ENCODE measurements at places on chromosomes 7 and 10. TPM values are rescaled to one million over a fixed set of nuclear protein-coding genes. Genes with fewer than 3 reads are reported as not detected.

CYP3A4 gene
- 0.03 TPM for polyA plus RNA-seq

FAM13C gene
- 3.0 TPM for polyA plus RNA-seq

SDK1 gene
- 2.2 TPM for polyA plus RNA-seq

SPAM1 gene
- polyA plus RNA-seq, result not detected

NPTX2 gene
- polyA plus RNA-seq, result 4.8 TPM

CRPPA gene
- 1.4 TPM for polyA plus RNA-seq
